ENCODE measurements at places on chromosomes 3 and 15. TPM values are rescaled to one million over a fixed set of nuclear protein-coding genes. Genes with fewer than 3 reads are reported as not detected.

The ISLR2 gene
- total RNA-seq = not detected

The FMN1 gene
- total RNA-seq = 11.5 TPM

The CELSR3 gene
- total RNA-seq = 9.9 TPM

The TM4SF4 gene
- total RNA-seq = 981 TPM

The FGD5 gene
- not detected for total RNA-seq

The CAMK2N2 gene
- total RNA-seq = 0.13 TPM

The TCTA gene
- total RNA-seq = 26.6 TPM

The CYP8B1 gene
- not detected for total RNA-seq

The AMIGO3 gene
- total RNA-seq = 2.7 TPM

The ZNF774 gene
- 2.5 TPM for total RNA-seq

The PLA2G4B gene
- total RNA-seq = 3.7 TPM

The UBAP1L gene
- 1.4 TPM for total RNA-seq

The CEP152 gene
- 11.1 TPM for total RNA-seq

The PLSCR1 gene
- 83.2 TPM for total RNA-seq

The GCNT3 gene
- 154 TPM for total RNA-seq

The DZIP1L gene
- total RNA-seq = not detected

The CDAN1 gene
- total RNA-seq = 15.2 TPM

The ACP3 gene
- total RNA-seq = 4.0 TPM

The SMAD6 gene
- total RNA-seq = 101 TPM

The GPR87 gene
- total RNA-seq = 2.6 TPM

The SKOR1 gene
- total RNA-seq = 0.18 TPM

The PAK6 gene
- 6.4 TPM for total RNA-seq

The MUC4 gene
- total RNA-seq = 0.08 TPM

The SNTN gene
- not detected for total RNA-seq

The KBTBD12 gene
- not detected for total RNA-seq
